ENCODE measurements at places on chromosomes 5 and 9.

DNA sequence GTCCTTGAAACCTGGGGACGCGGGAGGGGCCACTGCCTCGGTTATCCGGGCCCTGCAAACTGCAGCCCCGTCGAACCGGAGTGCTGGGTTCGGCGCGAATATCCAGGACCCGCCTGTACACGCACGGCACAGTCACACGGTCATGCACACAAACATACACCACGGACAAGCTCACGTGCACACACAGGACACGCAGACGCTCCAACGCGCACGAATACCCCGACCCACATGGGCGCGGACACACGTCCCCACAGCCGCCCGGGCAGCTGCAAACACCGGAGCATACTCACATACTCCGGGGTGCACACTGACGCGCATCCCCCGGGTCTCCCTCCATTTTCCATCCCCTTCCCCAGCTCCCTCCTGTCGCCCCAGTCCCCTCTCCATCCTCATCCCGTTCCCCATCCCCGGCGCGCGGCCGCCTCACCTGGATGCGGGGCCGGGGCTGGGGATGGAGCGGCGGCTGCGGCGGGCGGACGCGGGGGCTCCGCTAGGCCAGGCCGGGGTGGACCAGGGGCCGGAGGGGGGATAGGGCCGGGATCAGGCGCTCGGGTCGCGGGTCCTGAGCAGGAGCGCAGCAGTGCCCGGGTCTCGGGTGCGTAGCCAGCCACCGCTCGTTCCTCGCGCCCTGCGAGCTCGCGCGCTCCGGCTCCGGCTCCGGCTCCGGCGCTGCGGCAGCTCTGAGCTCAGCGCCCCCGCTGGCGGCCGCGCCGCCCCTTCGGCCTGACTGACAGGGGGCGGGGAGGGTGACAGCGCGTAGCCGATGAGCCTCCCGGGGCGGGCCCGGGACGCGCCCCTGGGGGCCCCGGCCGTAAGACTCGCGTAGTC, at the start of the genes EIF4E1B and SNCB:
EIF4E1B (plus strand) TSS at position 823 of the 828 bp plus-strand sequence. CDS start 12,113 bp downstream, outside the sequence.
SNCB (minus strand) TSS at position 682 of the 828 bp plus-strand sequence. CDS start 880 bp downstream, outside the sequence.
- no peak for DNase-seq

DNA sequence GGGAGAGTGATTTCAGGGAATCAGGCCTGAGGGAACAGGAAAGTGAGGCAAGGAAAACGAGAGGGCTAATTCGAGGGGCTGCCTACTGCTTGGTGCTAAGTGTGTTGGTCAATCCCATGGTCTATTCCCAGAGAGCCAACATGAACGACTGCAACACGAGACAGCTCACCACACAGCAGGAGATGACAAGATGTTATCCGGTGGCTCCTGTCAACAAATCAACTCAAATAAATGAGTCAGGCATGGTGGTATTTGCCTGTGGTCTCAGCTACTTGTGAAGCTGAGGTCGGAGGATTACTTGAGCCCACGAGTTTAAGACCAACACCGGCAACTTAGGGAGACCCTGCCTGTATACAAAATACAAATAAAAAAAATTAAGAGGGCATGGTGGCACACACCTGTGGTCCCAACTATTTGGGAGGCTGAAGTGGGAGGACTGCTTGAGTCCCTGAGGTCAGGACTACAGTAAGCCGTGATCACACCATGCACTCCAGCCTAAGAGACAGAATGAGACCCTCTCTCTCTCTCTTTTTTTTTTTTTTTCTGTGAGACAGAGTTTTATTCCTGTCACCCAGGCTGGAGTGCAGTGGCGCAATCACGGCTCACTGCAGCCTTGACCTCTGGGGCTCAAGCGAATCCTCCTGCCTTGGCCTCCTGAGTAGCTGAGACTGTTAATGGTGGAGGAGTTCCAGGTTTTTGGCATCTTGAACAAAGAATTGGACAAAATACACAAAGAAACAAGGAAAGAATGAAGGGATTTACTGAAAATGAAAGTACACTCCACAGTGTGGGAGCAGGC, 9.0 kb upstream of the FAF2 start:
- no peak for DNase-seq

- no peak for DNase-seq
Observed at GRCh38 chr5:123398058-123398733, 25.0 kb downstream of the CEP120 start.

DNA sequence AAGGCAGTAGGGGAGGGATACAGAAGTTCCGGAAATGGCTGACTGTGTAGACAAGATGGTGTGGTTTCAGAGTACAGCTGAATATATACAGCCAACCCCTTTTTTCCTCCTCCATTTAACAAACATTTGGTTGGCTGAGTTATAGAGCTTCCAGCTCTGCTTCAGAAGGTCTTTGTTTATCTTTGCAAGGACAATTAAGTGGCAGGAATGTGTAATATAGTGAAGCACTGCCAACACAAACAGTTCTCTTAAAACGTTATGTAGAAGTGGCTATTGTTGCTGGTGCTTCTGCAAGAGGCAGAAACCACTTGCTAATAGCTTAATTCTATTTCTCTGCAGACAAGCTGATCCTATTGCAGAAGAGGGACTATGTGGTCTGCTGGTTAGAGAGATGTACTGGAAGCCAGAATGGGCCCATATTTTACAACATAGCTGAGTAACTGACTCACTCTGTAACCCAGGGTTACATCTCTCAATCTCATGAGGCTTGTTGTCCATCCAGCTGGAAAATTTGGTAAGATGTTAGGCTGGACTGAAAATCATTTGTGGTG, 62.7 kb upstream of the OSMR start:
- peak; percentile 56 for DNase-seq

- DNase-seq: no peak
Observed at GRCh38 chr9:34575862-34576596, 13.5 kb downstream of the CNTFR start.

DNA sequence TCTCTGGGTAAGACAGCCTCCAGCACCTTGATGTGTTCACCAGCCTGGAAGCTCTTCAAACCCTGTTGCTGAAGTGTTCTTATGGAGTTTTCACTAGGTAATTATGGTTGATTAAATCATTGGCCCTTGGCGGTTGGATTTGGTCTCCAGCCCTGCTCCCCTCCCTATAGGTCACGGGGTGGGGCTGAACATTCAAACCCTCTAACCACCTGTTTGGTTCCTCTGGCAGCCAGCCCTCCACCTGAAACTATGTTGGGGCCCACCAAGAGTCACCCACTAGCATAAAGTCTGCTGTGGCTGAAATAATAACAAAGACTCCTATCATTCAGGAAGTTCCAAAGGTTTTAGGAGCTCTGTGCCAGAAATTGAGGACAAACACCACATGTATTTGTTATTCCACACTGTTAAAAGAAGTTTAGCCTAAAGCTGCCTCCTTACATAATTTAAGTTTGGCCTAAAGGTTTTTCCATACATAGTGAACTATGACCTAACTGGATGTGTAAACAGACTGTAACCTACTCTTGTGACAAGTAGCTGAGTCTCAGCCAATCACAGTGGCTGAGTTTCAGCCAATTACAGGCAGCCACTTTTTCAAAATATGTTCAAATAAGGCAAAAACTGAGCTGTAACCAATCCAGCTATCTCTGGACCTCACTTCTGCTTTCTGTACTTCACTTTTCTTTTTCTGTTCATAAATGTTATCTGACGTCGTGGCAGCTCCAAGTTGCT, 34.8 kb downstream of the TMEM252 start:
- DNase-seq: no peak

GRCh38 chr5:11497651-11498050, 406.6 kb downstream of the CTNND2 start:
- no peak for DNase-seq

- no peak for DNase-seq
Observed at GRCh38 chr5:176692839-176693476, 45.7 kb downstream of the TSPAN17 start.
